ENCODE measurements at places on chromosomes 11 and 22.

GRCh38 chr11:95863486-95864140 lies 60.3 kb downstream of the MTMR2 start:
- DNase-seq: no peak

GRCh38 chr11:116164843-116165242 lies 607.9 kb downstream of the BUD13 start:
- no peak for DNase-seq

GRCh38 chr11:117720061-117720511 lies 76.9 kb downstream of the DSCAML1 start:
- no peak for DNase-seq

GRCh38 chr11:72146625-72147024 lies 11.1 kb downstream of the FOLR3 start:
- DNase-seq: no peak

DNA sequence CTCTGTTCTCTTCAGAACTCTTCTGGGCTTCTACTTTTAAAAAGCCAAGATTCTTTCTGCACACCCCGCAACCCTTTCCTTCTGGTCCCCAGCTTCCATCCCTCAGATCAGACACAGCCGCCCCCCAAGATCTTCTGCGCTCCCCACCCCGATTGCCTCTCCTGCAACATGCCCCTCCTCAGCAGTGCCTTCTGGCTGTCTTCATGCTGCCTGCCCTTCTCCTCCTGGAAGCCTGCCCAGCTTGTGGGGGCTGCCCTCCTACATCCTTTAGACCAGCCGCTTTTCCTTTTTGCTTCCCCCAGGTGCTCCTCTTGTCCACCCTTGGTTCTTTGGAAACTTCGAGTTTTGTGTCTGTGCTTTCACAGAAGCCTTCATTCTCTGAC lies 144.2 kb downstream of the FEZ1 start:
- no peak for DNase-seq
